HT-29 (cell line): ENCODE measurements at places on chromosomes 2 and 18. TPM values are rescaled to one million over a fixed set of nuclear protein-coding genes. Genes with fewer than 3 reads are reported as not detected.

GRCh38 chr2:112694182-112694581 lies 26.6 kb upstream of the NT5DC4 start:
- DNase-seq: no peak

The SKOR2 gene
- not detected in 2 replicates for total RNA-seq

DNA sequence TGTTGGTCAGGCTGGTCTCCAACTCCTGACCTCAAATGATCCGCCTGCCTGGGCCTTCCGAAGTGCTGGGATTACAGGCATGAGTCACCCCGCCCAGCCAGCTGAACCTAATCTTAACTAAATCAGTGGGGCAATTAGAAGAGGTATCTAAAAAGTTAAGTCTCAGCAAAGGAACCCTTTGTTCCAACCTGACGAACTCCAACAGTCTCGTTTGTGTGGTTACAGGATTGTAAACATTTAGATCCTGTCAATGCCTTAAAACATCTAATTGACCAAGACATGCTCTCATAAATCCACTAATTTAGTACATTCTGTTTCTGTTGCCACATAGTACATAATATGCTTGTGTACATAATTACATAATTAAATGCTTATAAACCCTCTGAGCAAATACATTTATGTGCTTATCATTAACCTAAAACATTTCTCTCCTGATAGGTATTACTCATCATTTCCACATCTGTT lies 31.1 kb upstream of the STK39 start:
- peak; percentile 87 for DNase-seq

DNA sequence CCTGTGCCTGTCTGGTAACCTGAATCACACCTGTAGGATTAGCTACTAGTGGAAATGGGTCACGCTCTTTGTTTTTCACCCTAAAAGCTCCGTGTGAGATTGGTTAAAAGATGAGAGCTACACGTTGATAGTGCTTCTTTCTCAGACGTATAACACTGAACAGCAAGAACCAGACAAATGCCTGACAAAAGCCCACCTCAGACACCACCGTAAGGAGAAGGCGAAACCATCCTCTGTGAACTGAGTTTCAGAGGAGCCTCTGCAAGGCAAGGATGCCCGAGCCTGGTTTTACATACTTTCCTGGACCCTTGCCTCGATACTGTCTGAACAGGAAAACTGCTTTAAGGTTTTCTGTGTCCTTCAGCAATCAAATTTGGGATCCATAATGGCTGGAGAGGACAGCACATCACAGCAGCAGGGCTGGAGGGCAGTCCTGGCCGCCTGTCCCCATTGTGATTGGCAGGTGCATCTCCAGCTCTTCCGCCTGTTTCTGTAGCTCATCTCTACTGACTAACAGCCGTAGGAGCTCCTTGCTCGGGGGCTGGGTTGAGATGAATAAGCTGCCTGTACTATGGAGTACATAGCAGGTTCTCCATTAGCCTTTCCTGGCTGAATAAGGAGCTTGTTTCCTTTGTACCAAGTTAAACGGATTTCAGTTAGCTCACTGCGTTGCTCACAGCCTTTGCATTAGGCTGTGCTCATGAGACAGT lies 155.5 kb downstream of the MYT1L start:
- no peak for DNase-seq

DNA sequence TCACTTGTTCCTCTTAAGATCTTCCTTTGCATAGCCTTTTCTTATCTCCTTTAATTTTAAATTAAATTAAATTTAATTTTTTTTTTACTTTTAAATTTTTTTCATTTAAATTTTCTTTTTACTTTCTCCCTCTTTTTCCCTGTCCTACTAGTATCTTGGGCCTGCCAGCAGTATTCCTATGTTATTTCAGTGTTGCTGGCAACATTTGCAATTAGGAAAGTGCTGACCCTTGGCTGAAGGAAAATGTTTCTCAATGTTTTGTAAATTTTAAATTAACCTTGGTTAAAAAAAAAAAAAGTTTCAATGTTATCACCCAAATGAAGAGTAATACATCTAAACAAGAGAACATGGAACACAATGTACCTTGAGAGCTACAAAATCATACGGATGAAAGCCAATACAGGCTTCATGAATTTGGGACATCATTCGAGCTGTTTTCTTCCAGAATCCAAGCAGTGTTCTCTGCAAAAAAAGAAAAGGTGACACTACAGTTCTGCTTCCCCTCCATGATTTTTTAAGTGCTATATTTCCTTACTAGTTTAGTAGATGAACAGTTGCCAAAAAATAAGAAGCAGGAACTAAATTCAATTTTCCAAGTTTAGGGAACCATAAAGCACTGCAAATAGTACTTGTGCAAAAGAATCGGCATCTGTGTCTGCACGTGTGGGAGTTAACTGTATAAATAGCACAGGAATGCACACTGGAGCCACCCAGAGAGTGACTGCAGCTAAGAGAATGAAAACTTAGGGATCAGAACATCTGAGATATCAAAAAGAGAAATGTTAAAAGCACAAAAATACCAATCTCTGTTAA lies 55.8 kb downstream of the ICA1L start:
- DNase-seq: no peak

The IAH1 gene
- total RNA-seq: 32.2 and 35.8 TPM in 2 replicates

The PPM1B gene
- 21.7 and 24.6 TPM in 2 replicates for total RNA-seq

The PROM2 gene
- total RNA-seq: 72.2 and 75.5 TPM in 2 replicates

DNA sequence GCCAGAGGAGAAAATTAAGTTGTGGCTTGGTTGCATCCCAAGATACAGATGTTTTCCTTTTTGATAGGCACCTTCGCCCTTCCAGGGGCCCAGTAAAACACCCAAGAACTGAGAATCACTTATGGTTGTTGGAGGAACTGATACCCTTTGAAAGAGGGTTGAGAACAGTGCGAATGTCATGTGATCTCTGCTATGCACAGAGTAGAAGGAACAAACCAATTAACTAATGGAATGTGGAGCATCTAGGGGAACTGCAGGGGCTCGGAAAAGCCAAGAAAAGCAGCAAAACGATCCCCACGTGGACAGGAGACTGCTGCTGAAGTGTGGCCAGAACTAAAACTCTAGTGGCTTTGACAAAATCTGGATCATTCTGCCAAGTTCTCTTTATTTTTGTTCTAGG lies 58.8 kb downstream of the APOB start:
- no peak for DNase-seq

GRCh38 chr2:38765149-38765548 lies 12.9 kb upstream of the GEMIN6 start:
- DNase-seq: no peak

GRCh38 chr2:219378163-219378851 lies 9.4 kb downstream of the DNPEP start:
- no peak for DNase-seq

- no peak for DNase-seq
Observed at GRCh38 chr2:232485757-232486557, 1.7 kb downstream of the ECEL1 start.

DNA sequence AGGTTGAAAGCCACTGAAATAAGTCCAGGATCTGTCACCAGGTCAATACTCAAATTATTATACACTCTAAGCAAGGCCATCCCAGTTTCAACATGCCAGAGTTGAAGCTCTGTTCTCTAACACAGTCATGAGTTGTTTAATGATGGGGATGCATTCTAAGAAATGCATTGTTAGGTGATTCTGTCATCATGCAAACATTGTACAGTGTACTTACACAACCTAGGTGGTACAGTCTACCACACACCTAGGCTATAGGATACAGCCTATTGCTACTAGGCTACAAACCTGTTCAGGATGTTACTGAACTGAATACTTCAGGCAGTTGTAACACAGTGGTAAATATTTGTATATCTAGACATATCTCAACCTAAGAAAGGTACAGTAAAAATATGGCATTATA lies 162.2 kb downstream of the BAZ2B start:
- DNase-seq: no peak

The SERPINB8 gene
- 3.4 and 4.8 TPM in 2 replicates for total RNA-seq

- no peak for DNase-seq
Observed at GRCh38 chr2:52835909-52836308, 931.7 kb upstream of the CHAC2 start.

The HADHB gene
- total RNA-seq: 25.2 and 26.6 TPM in 2 replicates

DNA sequence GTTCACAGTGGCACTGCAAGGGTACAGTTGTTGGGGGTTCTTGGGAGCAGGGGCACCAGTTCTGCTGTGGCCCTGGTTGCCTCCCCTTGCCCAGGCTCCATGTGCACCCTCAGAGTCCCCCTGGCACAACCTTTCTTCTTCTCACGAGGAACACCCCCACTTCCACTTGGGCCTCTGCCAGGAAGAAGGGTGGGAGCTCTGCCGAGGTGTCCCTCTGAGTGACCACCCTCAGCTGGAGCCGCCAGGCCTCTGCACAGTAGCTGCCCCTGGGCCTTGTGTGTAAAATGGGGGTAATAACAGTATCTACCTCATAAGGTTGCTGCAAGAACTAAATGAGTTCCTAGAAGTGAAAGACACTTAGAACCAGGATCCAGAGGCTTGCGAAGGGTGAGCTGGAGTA lies 8.4 kb downstream of the TPRKB start:
- DNase-seq: no peak

The DSG4 gene
- 0.03 and 0.38 TPM in 2 replicates for total RNA-seq

DNA sequence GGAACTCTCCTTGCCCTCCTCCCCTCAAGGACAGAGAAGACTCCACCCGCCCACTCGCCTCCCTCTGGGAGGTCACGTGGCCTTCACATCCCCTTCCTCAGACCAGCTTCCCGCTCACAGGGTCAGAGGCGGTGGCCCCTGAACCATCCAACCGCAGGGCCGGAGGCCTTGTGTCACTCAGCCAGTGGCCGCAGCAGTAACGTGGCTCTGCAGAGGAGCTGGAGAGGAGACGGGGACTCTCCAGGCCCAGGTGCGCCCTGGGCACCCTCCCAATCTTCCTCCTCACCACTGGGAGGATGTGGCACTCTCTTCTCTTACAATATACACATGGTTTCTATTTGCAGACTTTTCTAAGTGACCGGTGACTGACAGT lies 161.7 kb downstream of the TWIST2 start:
- no peak for DNase-seq

The SERPINB4 gene
- not detected in 2 replicates for total RNA-seq

DNA sequence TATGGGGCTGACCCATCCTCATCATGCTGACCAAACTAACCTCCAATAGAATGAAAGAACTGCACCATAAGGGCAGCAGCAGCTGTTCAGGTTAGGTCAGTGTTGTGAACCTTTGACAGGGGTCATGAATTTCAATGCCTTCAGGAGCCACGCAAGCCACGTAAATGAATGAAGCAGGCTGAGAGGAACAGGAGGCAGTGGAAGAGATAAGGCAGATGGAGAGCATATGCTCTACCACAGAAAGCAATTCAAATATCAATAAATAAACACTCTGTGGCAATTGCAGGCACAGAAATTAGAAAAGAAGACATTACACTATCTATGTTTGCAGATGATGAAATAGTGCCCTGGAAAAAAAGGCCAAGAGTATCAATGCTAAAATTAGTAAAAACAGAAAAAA lies 56.3 kb downstream of the SCG2 start:
- DNase-seq: no peak

The RAB6C gene
- not detected in 2 replicates for total RNA-seq

GRCh38 chr2:206890926-206891325 lies 48.4 kb upstream of the CPO start:
- DNase-seq: no peak

DNA sequence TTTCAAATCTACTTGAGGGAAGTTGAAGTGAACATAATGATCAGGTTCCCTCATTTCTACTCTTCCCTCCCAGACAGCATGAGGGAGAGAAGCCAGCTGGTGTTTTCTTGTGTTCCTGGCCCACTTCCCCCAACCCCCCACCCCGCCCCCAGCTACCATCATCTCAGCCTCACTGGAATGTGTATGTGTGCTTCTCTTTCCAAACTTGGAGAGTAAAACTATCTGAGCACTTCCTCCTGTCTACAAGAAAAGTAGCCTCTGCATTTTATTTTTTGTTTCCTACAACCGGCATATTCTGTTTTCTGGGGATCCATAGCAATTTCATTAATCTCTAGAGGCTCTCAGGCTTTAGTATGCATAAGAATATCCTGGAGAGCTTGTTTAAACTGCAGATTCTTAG lies 53.6 kb upstream of the GRHL1 start:
- DNase-seq: no peak

The CRYGC gene
- total RNA-seq: not detected in 2 replicates
